ENCODE measurements at places on chromosomes 11 and 22.

GRCh38 chr11:63997801-63998337, 11.6 kb downstream of the OTUB1 start:
- no peak for DNase-seq

DNA sequence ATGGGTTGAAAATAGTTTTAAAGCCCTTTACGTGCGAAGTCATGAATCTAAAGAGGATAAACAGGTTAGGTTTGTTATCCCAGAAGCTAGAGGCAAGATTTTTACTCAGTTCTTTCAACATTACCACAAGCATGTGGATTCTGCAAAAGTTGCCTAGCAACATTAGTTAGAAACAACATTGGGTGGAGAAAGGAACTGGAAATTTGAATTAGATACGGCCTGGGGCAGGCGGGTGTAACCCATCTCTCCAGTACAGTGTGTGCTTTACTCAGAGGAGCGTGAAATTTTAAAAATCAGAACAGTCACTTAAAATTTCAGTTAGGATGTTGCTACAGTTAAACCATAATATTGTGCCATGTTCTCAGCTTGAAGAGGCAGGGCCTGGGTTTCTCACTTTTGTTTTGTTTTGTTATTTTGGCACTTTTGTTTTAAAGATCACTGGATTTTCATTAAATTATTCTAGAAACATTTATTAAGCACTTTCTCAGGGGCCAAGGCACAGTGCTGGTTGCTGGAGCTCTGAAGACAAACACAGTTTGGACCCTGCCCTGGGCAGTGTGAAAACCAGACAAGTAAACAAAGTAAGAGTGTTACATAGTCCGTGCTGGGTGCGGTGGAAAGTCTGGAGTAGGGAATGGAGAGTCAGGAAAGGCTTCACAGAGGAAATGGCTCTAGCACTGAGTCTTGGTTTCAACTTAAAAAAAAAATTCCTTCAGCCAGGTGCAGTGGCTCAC, 4.4 kb upstream of the WEE1 start:
- no peak for DNase-seq

DNA sequence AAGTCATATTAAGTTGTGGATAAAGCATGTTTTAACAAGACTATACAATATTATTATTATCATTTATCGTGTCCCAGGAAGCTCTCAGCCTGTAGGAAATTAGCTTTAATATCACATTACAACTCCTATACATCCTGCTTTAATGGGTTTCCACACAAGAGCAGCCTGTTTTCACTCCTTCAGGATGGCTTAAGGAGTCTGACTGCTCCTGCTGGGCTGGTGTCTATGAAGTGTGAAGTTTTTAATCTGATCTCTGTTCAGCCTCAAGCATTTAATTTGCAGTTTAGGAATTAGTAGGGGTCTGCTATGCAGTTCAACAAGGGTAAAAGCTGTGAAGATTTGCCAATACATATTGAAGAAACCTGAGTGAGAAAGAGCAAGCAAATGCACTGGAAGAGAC, 653.4 kb upstream of the LRRC4C start:
- DNase-seq: no peak

DNA sequence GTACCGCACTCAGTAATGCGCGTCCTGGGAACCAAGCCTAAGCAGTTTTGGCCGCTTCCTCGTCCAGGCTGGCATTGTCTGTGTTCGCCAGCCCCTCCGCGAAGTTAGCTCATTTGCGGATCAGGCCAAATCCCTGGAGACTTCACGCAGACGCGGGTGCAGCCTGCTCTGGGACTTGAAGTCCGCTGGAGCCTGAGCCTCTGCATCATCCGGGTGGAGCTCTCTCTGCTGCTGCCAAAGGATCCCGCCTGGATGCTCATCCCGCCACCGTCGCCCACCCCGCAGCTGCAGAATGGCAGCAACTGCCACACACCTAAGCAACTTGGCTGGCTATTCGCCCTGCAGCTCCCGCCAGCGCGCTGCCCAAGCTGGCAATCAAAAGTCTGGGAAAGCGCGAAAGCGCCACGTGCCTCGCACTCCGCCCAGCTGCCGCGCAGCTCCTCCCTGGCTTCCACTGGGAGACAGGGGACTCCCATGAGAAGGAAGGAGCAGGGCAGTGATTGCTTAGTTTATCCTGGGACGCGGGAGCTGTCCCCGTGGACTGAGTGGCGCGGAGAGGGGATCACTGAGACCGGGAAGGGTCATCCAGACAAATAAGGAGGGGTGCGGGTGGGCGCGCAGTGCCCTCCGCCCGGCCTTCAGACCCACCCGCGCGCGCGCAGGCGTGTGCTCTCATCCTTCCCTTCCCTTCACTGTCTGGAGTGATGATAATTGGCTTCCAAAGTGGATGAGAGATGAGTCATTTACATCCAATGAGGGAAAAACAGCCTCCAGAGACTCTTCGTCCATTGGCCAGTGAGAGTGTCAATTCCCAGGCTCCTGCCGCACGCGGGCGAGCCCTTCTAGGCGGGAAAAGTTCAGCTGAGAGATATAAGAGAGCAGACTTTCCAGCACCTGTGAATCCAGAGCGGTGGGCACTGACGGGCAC, 23.2 kb upstream of the GLYATL1B start:
- no peak for DNase-seq

DNA sequence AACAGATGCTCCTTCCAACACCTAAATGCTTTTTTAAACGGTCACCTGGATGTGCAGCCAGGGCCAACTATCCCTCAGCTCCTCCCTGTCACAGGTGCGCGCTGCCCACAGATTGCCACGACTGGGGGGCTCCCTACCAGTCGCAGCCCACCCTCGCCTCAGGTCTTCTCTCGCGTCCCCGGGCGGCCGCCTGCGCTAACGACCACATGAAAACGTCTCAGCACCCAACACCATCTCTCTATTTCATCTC, 469 bp downstream of the ZBED5 start:
- no peak for DNase-seq

- peak; percentile 61 for DNase-seq
Measured at GRCh38 chr11:14642873-14643696, 519 bp upstream of the PDE3B start.

GRCh38 chr11:10943968-10944367, 86.1 kb upstream of the ZBED5 start:
- DNase-seq: no peak

DNA sequence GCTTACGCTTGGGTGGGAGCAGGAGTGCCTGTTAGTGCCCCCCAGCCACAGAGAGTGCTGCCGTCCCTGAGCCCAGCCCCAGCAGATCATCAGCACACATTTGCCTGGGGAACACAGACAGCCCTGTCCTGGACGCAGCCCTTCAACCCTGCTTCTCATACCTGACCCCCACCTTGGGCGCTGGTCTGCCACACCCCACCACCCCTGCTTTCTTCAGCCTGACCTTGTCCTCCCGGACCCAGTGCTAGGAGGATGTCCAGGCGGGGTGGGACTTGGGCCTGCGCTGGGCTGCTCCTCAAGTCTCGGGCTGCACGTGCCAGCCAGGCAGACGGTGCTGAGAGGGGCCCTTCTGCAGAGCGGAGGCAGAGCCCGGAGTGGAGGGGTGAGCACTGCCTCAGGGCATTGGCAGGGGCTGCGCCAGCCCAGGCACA, 119.2 kb downstream of the KCNQ1OT1 start:
- DNase-seq: peak; percentile 53

DNA sequence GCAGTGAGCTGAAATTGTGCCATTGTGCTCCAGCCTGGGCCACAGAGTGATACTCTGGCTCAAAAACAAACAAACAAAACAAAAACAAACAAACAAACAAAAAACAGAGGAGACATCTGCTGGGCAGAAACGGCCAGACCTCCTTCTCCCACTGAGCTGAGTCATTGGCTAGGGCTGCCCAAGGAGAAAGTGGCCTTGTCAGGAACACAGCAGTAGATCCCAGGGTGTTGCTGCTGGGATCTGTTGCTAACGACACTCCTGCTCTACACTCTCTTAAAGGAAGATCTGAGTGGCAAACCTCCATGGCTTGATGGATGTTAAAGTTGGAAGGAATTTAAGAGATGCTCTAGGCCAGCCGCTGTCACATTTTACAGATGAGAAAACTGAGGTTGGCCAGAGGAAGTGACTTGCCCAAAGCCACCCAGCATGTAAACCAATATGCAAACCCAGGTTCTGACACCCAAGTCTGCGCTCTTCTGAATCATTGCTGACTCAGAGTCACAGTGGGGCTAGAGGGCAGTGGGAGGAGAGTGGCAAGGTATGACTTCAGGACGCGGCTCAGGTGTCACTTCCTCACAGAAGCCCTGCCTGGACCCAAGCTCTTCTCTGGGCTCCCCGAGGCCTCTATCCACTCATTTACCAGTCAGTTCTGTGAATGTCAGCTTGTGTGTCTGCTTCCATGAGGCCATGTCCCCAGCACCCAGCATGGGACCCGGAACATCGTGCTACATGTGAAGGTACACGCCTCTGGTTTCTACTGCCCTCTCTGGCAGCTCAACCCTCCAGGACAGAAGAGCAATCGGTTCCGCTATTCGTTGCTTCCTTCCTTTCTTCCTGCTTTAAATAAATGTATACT, 11.3 kb upstream of the GDPD5 start:
- DNase-seq: no peak

GRCh38 chr11:32045456-32045855, 45.4 kb upstream of the RCN1 start:
- no peak for DNase-seq

GRCh38 chr11:21053466-21053865, 384.1 kb downstream of the NELL1 start:
- no peak for DNase-seq

DNA sequence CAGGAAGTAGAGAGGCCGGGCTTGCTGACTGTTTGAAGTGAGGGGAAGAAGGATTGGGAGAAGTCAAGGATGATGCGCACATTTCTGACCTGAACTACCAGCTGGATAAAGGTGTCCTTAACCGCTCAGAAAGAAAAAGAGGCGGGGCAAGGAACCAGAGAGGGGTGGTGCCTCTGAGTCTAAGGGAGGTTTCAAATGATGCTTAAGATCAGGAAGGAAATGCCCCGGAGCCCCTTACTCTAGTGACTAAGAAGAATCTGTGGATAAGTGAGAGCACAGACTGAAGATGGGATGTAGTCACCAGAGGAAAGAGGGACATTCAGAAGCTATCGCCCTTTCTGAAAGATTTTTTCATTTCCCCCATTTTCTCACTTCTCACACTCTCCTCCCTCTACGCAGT, 12.7 kb downstream of the DCHS1 start:
- DNase-seq: no peak

GRCh38 chr11:21072558-21072957, 403.2 kb downstream of the NELL1 start:
- no peak for DNase-seq

GRCh38 chr22:45169591-45170466, 6.1 kb downstream of the NUP50 start:
- no peak for DNase-seq

- no peak for DNase-seq
Measured at GRCh38 chr22:28955817-28956216, 72.4 kb downstream of the ZNRF3 start.
